ENCODE measurements at places on chromosomes 1 and 21.
A peak's percentile ranks its signal among the peaks of the same experiment; 100 is the strongest.

GRCh38 chr1:18241891-18242290 is 134.3 kb downstream of the IGSF21 start:
- no peak for DNase-seq

DNA sequence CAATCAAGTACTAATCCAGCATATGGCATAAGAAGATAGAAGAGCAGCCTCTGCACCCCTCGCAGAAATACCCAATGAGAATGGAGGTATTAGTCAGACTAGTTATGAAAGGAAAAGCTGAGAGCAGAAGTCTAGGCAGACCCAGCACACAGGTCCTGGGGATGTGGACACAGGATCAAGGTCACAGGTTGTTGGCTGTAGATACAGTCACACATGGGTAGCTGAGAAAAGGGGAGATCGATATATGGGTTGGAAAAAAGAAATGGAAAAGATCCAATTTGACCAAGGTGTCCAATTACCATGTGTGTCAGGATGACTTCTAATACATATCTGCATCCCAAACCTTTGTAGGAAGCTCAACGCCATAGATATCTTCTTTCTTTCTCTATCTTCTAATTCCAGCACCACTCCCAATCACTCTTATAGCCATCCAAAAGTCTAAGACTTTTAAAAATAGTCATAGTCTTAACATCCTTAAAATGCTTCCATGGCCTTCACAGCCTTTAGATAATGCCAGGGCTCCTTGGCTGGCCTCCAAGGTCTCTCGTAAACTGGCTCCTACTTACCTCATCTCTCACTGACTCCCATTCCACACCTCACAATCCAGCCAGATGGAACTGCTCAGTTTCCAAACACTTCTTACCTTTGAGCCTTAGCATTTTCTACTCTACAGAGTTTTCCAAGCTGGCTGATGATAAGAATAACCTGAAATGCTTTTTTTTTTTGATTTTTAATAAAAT is 8.3 kb upstream of the ZC3H11B start:
- DNase-seq, result no peak

DNA sequence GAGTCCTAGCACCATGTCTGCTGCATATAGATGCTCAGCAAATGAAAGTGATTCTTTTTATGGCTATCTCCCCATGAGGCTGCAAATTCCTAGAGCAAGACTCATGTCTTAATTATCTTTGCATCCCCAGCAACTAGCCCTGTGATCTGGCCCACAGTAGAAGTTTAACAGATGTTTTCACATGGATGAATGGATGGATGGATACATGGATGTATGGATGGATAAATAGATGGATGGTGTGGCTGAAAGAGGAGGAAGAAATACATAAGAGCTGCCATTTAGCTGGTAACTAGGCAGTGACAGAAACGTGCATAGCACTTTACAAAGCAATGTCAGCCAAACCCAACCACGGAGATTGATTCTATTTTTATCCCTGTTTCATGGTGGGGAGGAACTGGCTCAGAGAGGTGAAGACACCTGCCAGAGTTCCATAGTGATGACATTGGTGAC is 32.7 kb upstream of the ZBTB40 start:
- no peak for DNase-seq

DNA sequence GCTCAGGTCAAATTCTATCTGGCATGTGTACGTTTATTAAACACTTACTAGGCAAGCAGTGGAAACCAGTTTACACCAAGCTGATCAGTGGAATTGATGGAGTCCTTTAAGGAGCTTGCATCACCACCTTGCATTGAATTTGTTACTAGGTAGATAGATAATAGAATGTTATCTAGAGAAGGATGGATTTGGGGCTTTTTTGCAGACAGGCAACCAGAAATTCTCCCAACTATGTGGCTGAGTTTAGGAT is 44.9 kb downstream of the HHAT start:
- DNase-seq, result no peak

GRCh38 chr1:184387476-184388318 is 868 bp downstream of the C1orf21 start:
- peak; percentile 17 for DNase-seq

- DNase-seq, result no peak
Measured at GRCh38 chr21:32297449-32297848, 1.2 kb upstream of the MRAP start.

- DNase-seq, result no peak
Measured at GRCh38 chr1:175744833-175745232, 1.4 kb upstream of the TNR start.

DNA sequence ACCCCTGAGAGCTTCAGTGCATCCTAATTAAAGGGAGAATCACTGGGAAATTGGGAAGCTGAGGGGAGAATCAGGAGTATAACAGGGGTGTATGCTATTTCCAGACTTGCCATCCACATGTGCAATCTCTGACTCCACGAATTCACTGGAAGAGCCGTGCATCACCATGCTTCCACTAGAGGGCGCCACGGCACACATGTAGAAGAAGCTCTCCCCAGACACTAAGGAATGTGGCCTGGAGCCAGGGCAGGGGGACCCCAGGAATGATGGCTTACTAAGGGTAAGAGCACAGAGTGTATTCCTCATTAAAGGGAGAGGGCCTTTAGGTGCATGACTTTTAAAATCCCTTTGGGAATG is 81.5 kb downstream of the ABCA4 start:
- DNase-seq, result peak; percentile 48

DNA sequence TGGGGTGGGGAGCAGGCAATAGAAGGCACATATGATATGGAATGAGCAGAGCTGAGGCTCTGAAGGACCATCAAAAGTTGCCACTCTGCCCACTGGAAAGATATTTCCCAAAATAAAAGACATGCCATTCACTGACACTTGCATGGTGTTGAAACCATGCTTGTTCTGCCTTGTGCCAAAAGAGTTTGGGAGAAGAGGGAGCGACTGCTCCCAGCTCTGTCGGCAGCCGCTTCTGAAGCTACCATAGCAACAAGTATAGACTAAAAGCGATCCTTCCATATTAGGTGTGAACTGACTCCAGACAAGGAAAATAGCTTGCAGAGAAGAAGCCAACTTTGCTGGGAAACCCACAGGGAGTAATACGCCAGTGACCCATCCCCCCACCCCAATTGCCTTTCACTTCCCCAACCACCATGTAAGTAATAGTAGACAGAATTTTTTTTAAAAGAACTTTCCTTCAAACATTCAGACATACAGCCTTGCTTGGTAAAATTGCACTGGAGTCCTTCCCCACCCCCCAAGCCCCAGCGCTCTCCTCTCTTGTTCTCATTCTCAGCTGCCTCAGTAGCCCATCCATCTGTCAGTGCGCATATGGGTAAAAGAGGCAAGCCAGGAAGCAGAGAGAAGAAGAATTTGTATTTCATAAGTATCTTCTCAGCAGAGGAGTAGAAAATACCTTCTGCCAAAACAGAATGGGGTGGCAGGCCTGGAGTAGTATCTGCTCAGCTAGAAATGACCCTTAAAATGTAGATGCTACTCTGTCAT is 263.7 kb downstream of the OMA1 start:
- DNase-seq, result no peak

DNA sequence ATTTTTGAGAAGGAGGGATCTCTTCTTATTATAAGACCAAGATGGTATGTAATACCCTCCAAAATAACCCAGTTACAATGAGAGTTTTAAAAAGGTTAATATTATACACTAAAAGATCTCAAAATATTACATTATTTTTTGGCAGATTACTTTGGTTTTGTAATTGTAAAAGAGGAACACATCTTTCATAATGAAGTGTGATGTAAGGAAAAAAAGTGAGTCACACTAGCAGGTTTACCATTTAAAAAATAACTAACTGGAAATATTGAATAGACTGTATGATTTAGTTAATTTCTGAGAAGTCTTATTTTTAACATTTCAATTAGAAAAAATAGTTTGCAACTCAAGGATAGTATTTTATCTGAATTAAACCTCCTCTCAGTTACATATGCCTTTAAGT is 1.1 kb downstream of the F5 start:
- no peak for DNase-seq

- no peak for DNase-seq
Measured at GRCh38 chr1:40058453-40059337, 18.2 kb downstream of the CAP1 start.
